ENCODE measurements at places on chromosomes 16 and 17.

DNA sequence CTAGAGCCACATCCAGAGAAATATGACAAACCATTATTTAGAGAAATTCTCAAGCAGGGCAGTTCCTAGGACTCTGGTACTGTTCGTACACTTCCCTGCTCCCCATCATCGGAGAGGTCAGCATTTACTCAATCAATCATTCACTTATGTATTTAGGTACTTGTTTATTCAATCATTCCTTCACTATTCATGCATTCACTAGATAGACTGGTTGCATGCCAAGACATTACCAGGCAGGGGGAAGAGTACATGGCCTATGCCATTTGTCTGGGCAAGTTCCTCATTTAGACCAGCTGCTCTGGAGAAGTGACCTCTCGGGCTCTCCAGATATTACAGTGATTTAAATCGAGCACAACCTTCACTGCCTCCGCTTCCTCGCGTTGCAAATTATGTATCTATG is 603.4 kb downstream of the KCNJ2 start:
- DNase-seq: no peak

DNA sequence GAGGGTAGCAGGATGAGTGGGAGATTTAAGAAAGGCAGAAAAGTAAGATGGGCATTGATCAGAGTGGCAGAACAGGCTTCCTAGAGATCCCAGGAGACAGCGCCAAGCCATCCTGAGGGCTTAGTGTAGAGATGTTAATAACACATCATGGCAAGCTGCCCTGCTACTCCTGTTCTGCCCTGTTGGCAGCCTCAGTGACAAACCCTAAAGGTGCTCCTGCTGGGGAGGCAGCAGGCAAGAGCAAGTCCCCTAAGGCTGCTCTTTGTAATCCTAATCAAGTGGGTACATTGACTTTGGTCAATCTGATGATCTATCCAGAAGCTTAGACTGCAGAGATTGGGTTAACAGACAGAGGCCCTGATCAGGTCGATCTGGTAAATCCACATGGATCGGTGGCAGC is 16.3 kb downstream of the ANKFN1 start:
- DNase-seq: no peak

- DNase-seq: no peak
Measured at GRCh38 chr17:74011966-74012365, 191.5 kb upstream of the RPL38 start.

GRCh38 chr17:81096741-81097133 is 61.8 kb downstream of the BAIAP2 start:
- no peak for DNase-seq

- no peak for DNase-seq
Measured at GRCh38 chr17:56978441-56979090, 635 bp downstream of the SCPEP1 start.

- no peak for DNase-seq
Measured at GRCh38 chr17:21167303-21167702, 40.5 kb downstream of the DHRS7B start.

GRCh38 chr16:63787014-63787413 is 1334.8 kb downstream of the CDH11 start:
- DNase-seq: no peak

DNA sequence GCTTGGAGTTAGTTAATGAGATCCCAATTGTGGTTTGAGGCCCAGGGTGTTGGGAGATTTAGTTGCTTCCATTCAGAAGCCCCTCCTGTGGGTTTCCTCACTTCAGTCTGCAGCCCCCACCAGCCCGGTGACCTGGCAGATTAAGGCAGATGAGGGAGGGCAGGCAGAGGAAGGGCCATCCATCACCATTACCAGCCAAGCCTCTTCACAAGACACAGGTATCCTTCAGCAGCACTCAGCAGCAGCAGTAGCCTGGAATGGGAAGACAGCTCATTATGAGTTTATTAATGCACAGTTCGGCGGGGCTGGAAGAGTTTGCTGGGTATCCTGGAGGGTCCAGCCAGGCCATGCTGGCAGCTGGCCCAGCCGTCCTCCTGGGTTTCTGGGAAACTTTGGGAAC is 90.0 kb upstream of the GPRC5B start:
- DNase-seq: no peak

- no peak for DNase-seq
Measured at GRCh38 chr16:14510939-14511799, 118.9 kb downstream of the PARN start.

DNA sequence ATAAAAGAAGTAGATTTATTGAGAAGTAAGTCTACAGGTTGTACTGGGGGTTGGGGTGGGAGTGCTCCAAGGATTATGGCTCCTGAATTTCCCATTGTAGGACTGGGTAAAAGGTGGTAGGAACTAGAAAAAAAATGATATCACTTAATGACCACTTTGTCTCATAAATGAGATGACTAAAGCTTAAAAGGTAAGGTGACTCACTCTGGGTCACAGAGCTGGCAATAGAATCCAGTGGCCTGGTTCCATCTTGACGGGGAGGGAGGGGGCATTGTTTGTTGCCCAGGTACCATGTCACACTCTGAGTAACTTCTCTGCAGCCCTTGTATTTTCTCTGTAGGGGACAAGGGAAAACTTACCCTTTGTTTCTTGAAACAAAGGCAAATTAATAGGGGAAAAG is 126.1 kb downstream of the PITPNC1 start:
- no peak for DNase-seq

GRCh38 chr16:89268987-89269735 is 51.7 kb downstream of the ZNF778 start:
- DNase-seq: no peak

GRCh38 chr17:75896415-75897159 is at the start of gene TRIM65:
Gene TRIM65 (minus strand): TSS chr17:75896951. CDS start chr17:75896937, 14 bp downstream.
- peak; percentile 77 for DNase-seq

GRCh38 chr16:29649588-29650494 is 13.2 kb upstream of the SPN start:
- DNase-seq: no peak

DNA sequence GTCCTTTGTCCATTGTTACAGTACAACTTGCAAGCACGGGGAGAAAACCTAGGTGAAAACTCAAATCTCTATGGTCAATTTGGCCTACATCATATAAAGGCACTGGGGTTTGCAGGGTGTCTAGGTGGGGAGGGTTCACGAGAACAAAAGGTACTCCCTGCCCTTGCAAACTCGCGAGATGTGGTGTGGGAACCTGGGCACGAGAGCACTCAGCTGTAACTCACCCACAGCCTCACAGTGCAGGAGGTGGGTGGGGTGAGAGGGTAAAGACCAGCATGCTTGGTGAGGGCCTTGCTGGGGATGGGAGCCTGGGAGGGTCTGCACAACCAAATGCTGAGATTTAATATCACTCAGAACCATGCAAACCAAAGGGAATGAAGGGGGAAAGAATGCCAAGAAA is 18.4 kb upstream of the ZNF594 start:
- DNase-seq: no peak

GRCh38 chr17:51703361-51704341 is 443.3 kb downstream of the UTP18 start:
- DNase-seq: no peak

- no peak for DNase-seq
Measured at GRCh38 chr16:4891097-4891885, 44.0 kb downstream of the UBN1 start.

GRCh38 chr16:88965826-88966480 is 11.1 kb downstream of the CBFA2T3 start:
- no peak for DNase-seq

Measured in 8988T (cell line).